ENCODE measurements at places on chromosomes 13 and 19.

DNA sequence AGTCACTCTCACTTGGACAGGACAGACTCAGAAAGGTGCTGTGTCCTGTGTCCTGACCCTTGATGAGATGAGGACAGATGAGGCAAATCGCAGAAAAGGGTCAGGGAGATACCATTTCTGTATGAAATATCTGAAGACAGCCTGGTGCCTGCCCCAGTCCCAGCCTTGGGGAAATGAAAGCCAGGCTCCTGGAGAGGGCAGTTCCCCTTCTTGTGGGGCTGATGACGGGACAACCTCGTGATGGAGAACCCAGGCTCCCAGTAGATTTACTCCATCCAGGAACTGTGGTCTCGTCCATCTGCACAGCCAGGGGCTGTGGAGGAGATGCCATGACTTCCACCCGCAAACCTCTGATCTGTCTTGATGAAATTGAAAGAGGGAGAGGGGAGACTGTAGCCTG is 13.8 kb downstream of the LILRB1 start:
- DNase-seq = no peak

- no peak for DNase-seq
Observed at GRCh38 chr13:66098931-66099628, 1131.1 kb downstream of the PCDH9 start.

- peak; percentile 74 for DNase-seq
Observed at GRCh38 chr19:1040476-1041271, 767 bp downstream of the ABCA7 start.

DNA sequence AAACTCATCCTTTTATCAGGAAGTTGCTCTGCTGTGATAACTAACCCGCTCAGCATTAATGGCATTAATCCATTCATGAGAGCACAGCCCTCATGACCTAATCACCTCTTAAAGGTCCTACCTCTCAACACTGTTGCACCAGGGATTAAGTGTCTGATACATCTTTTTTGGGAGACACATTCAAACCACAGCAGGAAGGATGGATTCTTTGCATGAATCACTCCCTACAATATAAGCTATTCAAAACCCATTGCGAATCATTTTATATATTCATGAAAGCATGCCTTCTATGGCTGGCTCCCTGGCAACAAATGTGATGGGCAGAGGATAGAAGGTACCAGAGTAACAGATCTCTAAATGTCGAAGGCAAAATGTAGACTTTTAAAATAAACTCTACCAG is 27.6 kb downstream of the ARL11 start:
- no peak for DNase-seq

DNA sequence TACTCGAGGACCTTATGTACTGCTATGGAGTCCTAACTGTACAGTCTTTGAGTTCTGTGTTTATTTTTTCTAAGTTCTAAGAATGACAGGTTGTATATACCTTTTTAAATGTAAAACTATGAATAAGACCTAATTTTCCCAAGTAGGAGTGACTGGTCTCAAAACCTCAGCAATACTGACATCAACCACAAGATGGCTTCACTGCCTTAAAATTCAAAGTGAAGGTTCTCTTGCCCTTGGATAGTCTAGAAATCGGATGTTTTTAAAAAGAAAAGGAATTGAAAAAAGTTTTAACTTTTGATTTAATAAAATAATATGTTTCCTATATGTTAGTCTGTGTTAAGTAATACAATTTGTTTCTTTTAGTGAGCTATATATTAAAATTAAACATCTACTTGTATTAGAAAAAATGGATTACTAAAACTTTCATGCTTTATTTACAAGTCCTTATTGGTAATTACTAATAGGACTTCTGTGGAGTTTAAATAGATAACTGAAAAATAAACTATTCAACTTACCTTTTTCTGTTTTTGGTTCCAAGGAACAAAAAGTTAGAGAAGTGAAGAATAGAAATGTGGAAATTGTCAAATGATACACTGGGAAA is 52.0 kb downstream of the TDRD3 start:
- no peak for DNase-seq

DNA sequence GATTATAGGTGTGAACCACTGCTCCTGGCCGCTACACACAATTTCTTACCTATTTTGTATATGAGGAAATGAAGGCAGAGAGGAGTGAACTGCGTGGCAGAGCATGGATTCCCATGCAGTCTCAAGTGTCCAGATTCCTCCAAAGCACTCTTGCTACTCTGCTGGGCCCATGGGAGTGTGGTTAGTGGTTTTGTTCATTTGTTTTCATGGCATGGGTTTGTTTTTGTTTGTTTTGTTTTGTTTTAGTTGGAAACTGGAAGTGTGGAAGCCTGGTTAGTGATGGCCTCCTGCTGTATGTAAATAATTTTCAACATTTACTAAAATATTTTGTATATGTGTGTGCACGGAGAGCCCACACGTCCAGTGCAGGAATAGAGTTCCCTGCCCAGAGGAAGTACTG is 61.3 kb upstream of the LRCH1 start:
- no peak for DNase-seq

DNA sequence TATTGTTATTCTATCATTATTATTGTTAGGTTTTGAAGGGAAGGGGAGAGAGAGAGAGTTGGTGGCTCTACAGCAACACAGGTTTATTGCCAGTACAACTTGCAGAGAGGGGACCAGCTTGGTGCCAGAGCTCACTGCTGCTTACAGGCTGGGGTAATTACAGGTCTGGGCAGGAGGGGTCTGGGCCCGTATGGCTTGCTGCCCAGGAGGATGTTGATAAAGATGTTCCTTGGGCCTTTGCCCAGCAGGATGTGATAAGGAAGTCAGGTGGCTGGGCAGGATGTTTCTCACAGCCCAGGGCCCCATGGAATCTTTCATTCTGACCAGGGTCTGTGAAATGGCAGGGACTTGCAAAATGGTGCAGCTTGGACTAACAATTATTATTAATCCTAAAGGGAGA is 64.2 kb upstream of the ZNF599 start:
- DNase-seq = no peak

DNA sequence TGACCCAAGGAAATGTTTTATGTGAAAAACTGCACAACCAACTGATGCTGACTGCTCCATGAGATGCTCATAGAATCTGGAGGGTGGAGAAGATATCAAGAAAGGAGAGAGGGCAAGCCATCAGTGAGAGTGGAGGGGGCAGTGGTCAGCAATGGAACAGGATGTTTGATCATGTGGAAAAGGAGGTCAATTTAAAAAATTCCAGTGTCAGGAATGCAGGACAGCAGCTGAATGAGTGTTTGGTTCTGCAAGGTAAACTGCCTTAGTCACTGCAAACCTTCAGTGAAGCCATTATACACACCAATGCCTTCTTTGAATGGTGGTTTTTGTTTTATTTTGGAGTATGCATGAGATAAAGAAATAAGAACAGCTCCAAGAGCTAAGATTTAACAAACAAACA is 121.5 kb downstream of the FGF14 start:
- DNase-seq = no peak

DNA sequence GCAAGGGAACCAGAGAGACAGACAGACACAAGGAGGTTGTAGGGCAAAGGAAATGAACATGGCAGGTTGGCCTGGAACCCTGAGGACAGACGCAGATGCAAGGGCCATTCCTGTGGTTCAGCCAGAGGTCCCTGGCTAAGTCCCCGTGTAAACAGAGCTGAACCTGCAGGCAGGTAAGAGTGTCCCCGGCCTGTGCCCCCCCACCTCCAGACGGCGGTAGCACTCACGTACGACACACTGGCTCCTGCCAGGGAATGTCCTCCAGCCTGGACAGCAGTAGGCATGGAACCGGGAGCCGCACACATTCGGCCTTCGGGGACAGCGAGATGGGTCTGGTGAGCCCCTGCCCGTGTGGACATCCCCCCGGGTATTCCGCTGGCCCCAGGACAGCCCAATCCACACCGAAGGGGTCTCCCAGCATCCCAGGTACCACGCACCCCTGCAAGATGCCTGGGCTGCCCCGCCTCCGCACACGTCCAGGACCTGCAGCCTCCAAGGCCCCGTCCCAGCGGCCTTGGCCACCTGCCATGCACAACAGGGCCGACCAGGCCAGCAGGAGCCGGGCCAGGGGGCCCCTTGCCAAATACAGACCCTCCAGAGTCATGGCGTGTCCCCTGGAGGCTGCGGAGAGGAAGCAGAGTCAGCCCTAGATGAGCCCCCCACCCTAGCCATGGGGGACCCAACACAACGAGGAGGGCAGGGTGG is 2.4 kb downstream of the FBN3 start:
- no peak for DNase-seq

DNA sequence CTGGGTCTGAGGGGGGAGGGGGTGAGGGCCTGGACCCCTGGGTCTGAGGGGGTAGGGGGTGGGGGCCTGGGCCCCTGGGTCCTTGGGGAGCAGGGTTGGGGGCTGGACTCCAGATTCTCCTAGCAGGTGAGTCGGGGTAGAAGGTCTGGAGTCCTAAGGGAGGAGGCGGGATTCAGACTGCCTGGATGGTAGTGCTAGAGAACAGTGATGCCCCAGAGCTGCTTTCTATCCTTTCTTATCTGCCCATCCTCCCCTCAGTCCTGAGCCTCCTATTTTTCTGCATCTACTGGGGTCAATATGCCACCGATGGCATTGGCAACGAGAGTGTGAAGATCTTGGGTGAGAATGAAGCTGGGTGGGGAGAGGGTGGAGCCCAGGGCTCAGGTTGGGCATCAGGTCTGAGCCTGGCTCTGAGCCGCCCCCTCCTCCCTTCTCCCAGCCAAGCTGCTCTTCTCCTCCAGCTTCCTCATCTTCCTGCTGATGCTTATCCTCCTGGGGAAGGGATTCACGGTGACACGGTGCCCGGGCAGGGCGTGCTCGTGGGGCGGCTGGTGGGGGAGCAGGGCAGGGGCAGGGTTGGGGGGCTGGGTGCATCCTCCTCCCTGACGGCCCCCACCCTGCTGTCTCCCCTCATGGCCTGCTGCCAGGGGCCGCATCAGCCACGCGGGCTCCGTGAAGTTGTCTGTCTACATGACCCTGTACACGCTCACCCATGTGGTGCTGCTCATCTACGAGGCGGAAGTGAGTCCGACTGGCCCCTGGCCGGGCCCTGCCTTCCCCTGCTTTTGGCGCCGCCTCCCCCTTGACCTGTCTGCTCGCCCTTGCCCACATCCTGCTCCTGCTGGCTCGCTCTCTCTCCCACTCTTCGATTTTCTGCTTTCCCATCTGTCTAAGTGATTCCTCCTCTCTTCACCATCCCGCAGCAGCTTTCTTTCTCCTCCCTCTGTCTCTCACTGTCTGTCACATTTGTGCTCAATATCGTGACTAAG is 3.4 kb downstream of the TMEM145 start:
- no peak for DNase-seq

- no peak for DNase-seq
Observed at GRCh38 chr13:37685206-37685605, 86.6 kb upstream of the POSTN start.

GRCh38 chr13:75530549-75530961 is 7.1 kb downstream of the COMMD6 start:
- no peak for DNase-seq

- no peak for DNase-seq
Observed at GRCh38 chr19:4676955-4677731, 7.0 kb upstream of the MYDGF start.

- DNase-seq = peak; percentile 59
Observed at GRCh38 chr19:4066682-4067395, at the start of gene ZBTB7A. TSS of gene ZBTB7A (minus strand) at chr19:4066899. CDS start at chr19:4055232, 11,667 bp downstream.

- no peak for DNase-seq
Observed at GRCh38 chr13:45402641-45403040, 15.5 kb downstream of the SLC25A30 start.

- DNase-seq = no peak
Observed at GRCh38 chr13:99043831-99044231, 66.0 kb upstream of the DOCK9 start.

GRCh38 chr13:23021906-23022305 is 158.9 kb upstream of the SGCG start:
- DNase-seq = no peak

- DNase-seq = no peak
Observed at GRCh38 chr19:56995303-56995702, 124.5 kb upstream of the USP29 start.

Measured in activated CD4-positive, CD25-positive, alpha-beta regulatory T cell (primary cell).